Activated T-cell treated with anti-CD3 and anti-CD28 coated beads, Interleukin-2, amount 50 U/mL, for 4 hours (primary cell): ENCODE measurements at places on chromosomes 7 and 10. TPM values are rescaled to one million over a fixed set of nuclear protein-coding genes. Genes with fewer than 3 reads are reported as not detected.

Gene ADCK2
- total RNA-seq = 22.2 TPM

Gene TRIL
- not detected for total RNA-seq

Gene RTKN2
- total RNA-seq = 4.0 TPM

Gene MYL10
- not detected for total RNA-seq
